ENCODE measurements at places on chromosomes 7 and 10.

GRCh38 chr7:45874408-45875131 lies 1.7 kb upstream of the CCDC201 start:
- DNase-seq = peak; percentile 84

GRCh38 chr10:649445-649797 lies 40.0 kb downstream of the DIP2C start:
- no peak for DNase-seq

DNA sequence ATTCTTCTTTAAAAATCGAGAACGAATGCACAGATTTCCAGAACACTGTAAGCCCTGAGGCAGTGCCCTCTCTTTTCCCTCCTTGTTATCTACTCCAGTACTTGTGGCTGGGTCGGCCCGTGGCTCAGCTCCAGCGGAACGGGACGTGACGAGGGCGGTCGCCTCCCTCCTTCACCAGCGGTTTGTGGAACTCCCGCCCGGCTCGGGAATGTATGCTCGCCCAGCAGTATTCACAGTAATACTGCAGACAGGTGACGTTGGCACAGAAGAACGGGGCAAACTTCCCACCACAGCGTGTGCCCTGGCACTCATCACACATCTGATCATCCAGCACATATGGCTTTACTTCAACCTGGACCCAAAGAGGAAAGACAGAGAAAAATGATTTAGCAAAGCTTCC lies 128.5 kb downstream of the BTAF1 start:
- DNase-seq = no peak

DNA sequence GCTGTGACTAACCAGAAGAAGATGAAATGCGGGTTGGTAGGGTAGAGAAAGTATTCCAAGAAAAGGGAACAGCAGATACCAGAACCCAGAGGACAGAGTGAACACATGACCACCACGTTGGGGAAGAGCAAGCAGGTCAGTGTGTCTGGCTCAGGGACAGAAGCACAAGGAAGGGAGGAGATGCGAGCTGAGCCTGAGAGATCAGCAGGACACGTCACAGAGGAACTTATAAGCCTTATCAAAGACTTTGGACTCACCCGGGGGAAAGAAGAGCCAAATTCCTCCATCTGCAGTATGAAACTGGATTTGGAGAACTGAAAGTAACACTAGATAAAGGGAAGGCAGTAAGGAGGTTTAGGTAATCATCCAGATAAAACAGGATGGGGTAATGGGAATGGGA lies 232.1 kb upstream of the NPVF start:
- DNase-seq = no peak

GRCh38 chr10:72764151-72764550 lies 72.2 kb downstream of the MCU start:
- DNase-seq = no peak

- peak; percentile 54 for DNase-seq
These were observed 59.7 kb downstream of the NRF1 start for GRCh38 chr7:129671266-129671665.

GRCh38 chr7:121520911-121521310 lies 124.8 kb upstream of the FAM3C start:
- no peak for DNase-seq

DNA sequence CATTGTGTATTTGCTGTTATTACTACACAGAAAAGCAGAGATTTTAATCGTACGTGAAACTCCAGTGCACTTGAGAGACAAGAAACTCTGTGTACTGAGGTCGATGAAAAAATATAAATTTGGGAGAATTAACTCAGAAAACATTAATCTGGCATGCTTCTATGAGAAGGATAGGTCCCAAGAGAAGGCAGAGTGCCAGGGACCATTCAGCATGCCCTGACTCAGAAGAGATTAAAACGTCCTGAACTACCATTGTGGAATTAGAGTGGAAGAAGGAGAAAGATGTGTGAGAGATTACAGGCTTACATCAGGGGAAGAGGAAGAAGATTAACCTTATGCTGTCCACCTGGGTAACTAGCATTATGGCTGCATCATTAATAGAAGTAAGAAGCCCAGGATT lies 72.4 kb downstream of the REEP3 start:
- DNase-seq = no peak

- peak; percentile 4 for DNase-seq
These were observed 77.1 kb downstream of the MPLKIP start for GRCh38 chr7:40057292-40057691.

All from dermis blood vessel endothelial cell (primary cell).